Lower leg skin (tissue), 4 donors: ENCODE measurements at places on chromosomes 3 and 15. TPM values are rescaled to one million over a fixed set of nuclear protein-coding genes. Genes with fewer than 3 reads are reported as not detected.

The RASL12 gene
- 18.9 TPM for total RNA-seq

The MESP2 gene
- 1.1 TPM for total RNA-seq

The FGD5 gene
- 8.1 TPM for total RNA-seq

The GOLGA8H gene
- total RNA-seq, result 0.49 TPM

The MYO5C gene
- 6.4 TPM for total RNA-seq

The BNC1 gene
- 31.6 TPM for total RNA-seq

The GOLGA8M gene
- total RNA-seq, result not detected

The ZNF619 gene
- 6.0 TPM for total RNA-seq

The PARP6 gene
- 52.7 TPM for total RNA-seq

The GPR176 gene
- total RNA-seq, result 1.6 TPM

The LRRIQ4 gene
- not detected for total RNA-seq

The LYZL4 gene
- not detected for total RNA-seq

The CCDC50 gene
- total RNA-seq, result 36.9 TPM

The P2RY13 gene
- 0.34 TPM for total RNA-seq

The GOLGA6L7 gene
- not detected for total RNA-seq

The CLRN1 gene
- total RNA-seq, result not detected

The HYKK gene
- 2.9 TPM for total RNA-seq

The EPHB3 gene
- 118 TPM for total RNA-seq

The NRG4 gene
- total RNA-seq, result 0.25 TPM

The TAGLN3 gene
- total RNA-seq, result 0.68 TPM

The HDC gene
- 0.10 TPM for total RNA-seq

The CHRD gene
- total RNA-seq, result 3.3 TPM

The ADAMTS17 gene
- 3.5 TPM for total RNA-seq

The PPARG gene
- total RNA-seq, result 8.4 TPM

The GOLGA6L26 gene
- total RNA-seq, result not detected

The HTR3E gene
- not detected for total RNA-seq

The PDE8A gene
- 14.7 TPM for total RNA-seq

The CSPG5 gene
- total RNA-seq, result 0.97 TPM

The PLA1A gene
- total RNA-seq, result 0.81 TPM

The SNURF gene
- not detected for total RNA-seq

The CRBN gene
- total RNA-seq, result 49.9 TPM

The STX19 gene
- 4.8 TPM for total RNA-seq

The CPLX3 gene
- 0.23 TPM for total RNA-seq

The AGBL1 gene
- total RNA-seq, result not detected

The MFGE8 gene
- total RNA-seq, result 237 TPM

The SLC6A20 gene
- 0.55 TPM for total RNA-seq

The FAM107A gene
- 12.6 TPM for total RNA-seq

The GOLGA8Q gene
- total RNA-seq, result 0.13 TPM

The CPB1 gene
- not detected for total RNA-seq

The NPAP1 gene
- total RNA-seq, result not detected
